OCI-LY7 (cell line): ENCODE measurements at places on chromosomes 16 and 17. TPM values are rescaled to one million over a fixed set of nuclear protein-coding genes. Genes with fewer than 3 reads are reported as not detected.

KRTAP1-5 gene
- total RNA-seq, result not detected in 2 replicates

NOS2 gene
- total RNA-seq, result not detected in 2 replicates

GPR142 gene
- not detected in 2 replicates for total RNA-seq

BAHCC1 gene
- total RNA-seq, result 5.5 and 5.7 TPM in 2 replicates

CSH2 gene
- total RNA-seq, result not detected in 2 replicates

KIF19 gene
- total RNA-seq, result not detected in 2 replicates

SLC9A5 gene
- total RNA-seq, result 3.6 and 4.2 TPM in 2 replicates

ARRB2 gene
- 84.9 and 96.1 TPM in 2 replicates for total RNA-seq

ADAP2 gene
- 2.6 and 2.8 TPM in 2 replicates for total RNA-seq

EPX gene
- not detected in 2 replicates for total RNA-seq

ELMO3 gene
- total RNA-seq, result 7.6 and 9.0 TPM in 2 replicates

HS3ST3A1 gene
- total RNA-seq, result 0.72 TPM in 1 of 2 replicates, not detected in the other

ITGA2B gene
- total RNA-seq, result 0.46 and 0.63 TPM in 2 replicates

SPHK1 gene
- 0.22 and 0.78 TPM in 2 replicates for total RNA-seq

ITGAD gene
- not detected in 2 replicates for total RNA-seq

SMIM5 gene
- total RNA-seq, result not detected in 2 replicates

TMEM114 gene
- not detected in 2 replicates for total RNA-seq

NEURL4 gene
- total RNA-seq, result 50.2 and 66.8 TPM in 2 replicates

PFN1 gene
- total RNA-seq, result 950 and 1,053 TPM in 2 replicates

CX3CL1 gene
- not detected in 2 replicates for total RNA-seq

BICDL2 gene
- not detected in 2 replicates for total RNA-seq

SPATA32 gene
- total RNA-seq, result 0.18 TPM in 1 of 2 replicates, not detected in the other

KRTAP9-2 gene
- not detected in 2 replicates for total RNA-seq

TBC1D26 gene
- 0.35 TPM in 1 of 2 replicates, not detected in the other for total RNA-seq

ZNF747 gene
- 17.2 and 20.8 TPM in 2 replicates for total RNA-seq

DPEP2 gene
- total RNA-seq, result 0.23 and 0.37 TPM in 2 replicates

ATP6V0C gene
- 87.4 and 94.3 TPM in 2 replicates for total RNA-seq

CNGB1 gene
- not detected in 2 replicates for total RNA-seq

KRTAP4-6 gene
- total RNA-seq, result not detected in 2 replicates

CACNG3 gene
- not detected in 2 replicates for total RNA-seq

OR1G1 gene
- total RNA-seq, result not detected in 2 replicates

ABCC6 gene
- total RNA-seq, result not detected in 2 replicates

OTOP3 gene
- total RNA-seq, result not detected in 2 replicates

HOXB1 gene
- total RNA-seq, result not detected in 2 replicates

KRTAP3-1 gene
- not detected in 2 replicates for total RNA-seq

OR3A2 gene
- not detected in 2 replicates for total RNA-seq

EME1 gene
- total RNA-seq, result 34.2 and 38.2 TPM in 2 replicates

SPECC1 gene
- 2.8 and 5.8 TPM in 2 replicates for total RNA-seq

ABCA10 gene
- total RNA-seq, result 0.24 TPM in 1 of 2 replicates, not detected in the other

HSD17B1 gene
- total RNA-seq, result 2.1 and 2.2 TPM in 2 replicates
